Astrocyte (in vitro differentiated cells and primary cell): ENCODE measurements at places on chromosomes 1 and 21.

GRCh38 chr1:174352883-174353608 is 94.7 kb upstream of the GPR52 start:
- DNase-seq = no peak

GRCh38 chr1:4210043-4210442 is 310.0 kb upstream of the C1orf174 start:
- no peak for DNase-seq

GRCh38 chr21:39644062-39644560 is 31.4 kb downstream of the B3GALT5 start:
- no peak for DNase-seq

- no peak for DNase-seq
Measured at GRCh38 chr1:162360237-162360873, 16.3 kb downstream of the SPATA46 start.

- peak; percentile 96 for DNase-seq
Measured at GRCh38 chr1:100188617-100189016, 10.6 kb upstream of the LRRC39 start.
